ENCODE measurements at places on chromosomes 5 and 9. TPM values are rescaled to one million over a fixed set of nuclear protein-coding genes. Genes with fewer than 3 reads are reported as not detected.

The PRLR gene
- polyA plus RNA-seq: 0.03 TPM

The PCDH12 gene
- polyA plus RNA-seq: 0.14 TPM

The SLC27A6 gene
- not detected for polyA plus RNA-seq

The LPAR1 gene
- 6.6 TPM for polyA plus RNA-seq

The INSL6 gene
- polyA plus RNA-seq: 1.6 TPM

The SVEP1 gene
- polyA plus RNA-seq: not detected

The RXRA gene
- polyA plus RNA-seq: 24.1 TPM

The ANKRD34B gene
- not detected for polyA plus RNA-seq

The CORO2A gene
- 3.2 TPM for polyA plus RNA-seq

The HAVCR2 gene
- polyA plus RNA-seq: 4.3 TPM

The IZUMO3 gene
- not detected for polyA plus RNA-seq

The PAEP gene
- not detected for polyA plus RNA-seq

The TRPM6 gene
- 0.34 TPM for polyA plus RNA-seq

The PGM5 gene
- polyA plus RNA-seq: not detected

The SLCO4C1 gene
- polyA plus RNA-seq: 0.22 TPM

The S1PR3 gene
- not detected for polyA plus RNA-seq

Data from GM12878 (cell line).